ENCODE measurements at places on chromosomes 4 and X. TPM values are rescaled to one million over a fixed set of nuclear protein-coding genes. Genes with fewer than 3 reads are reported as not detected.

Gene SCRG1
- total RNA-seq: 0.12 TPM

Gene AVPR2
- total RNA-seq: 0.20 TPM

Gene STBD1
- 2.9 TPM for total RNA-seq

Gene ESX1
- not detected for total RNA-seq

DNA sequence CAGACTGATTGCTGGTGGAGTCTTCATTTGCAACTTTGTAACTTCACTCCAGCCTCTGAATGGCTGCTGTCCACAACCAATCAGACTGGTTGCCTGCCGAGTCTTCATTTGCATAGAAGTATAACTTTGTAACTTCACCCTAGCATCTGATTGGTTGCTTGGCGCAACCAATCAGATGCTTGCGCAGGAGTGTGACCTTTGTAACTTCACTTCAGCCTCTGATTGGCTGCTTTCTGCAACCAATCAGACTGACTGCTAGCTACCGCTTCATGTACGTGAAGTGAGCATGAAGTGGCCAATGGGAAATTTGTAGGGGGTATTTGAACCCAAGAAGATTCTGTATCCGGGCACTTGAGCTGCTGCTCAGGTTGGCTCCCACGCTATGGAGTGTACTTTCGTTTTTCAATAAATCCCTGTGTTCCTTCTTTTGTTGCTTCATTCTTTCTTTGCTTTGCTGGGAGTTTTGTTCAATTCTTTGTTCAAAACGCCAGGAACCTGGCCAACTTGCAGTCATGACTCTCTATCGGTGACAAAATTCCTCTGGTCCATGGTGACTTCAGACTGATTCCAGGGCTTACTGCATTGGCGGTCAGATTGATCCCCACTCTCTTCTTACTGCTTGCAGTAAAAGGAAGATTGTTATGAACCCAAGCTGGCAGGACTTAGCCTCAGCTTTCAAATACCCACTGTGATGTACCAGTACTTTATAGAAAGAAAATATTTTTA is 46.4 kb upstream of the FGG start:
- ATAC-seq: no peak

GRCh38 chr4:181420950-181421349 is 822.3 kb upstream of the TENM3 start:
- ATAC-seq: no peak

DNA sequence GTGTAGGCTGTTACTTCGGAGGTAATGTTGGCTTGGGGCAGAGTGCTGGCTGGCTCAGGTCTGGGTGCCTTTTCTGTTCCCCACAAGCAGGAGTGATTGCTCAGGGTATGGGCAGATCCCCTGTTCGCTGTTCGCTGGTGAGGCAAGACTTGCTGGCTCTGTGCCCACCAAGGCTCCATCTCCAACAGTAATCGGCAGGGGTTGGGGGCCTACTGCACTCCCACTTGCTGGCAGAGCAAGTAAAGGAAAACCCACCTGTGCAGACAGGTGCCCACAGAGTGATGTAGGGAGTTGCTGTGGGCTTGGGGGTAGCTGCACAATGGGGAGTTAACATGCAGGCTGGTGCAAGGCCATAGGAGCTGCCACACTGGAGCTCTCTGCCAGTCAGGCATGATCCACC is 8.0 kb upstream of the TMSB15C start:
- no peak for ATAC-seq

DNA sequence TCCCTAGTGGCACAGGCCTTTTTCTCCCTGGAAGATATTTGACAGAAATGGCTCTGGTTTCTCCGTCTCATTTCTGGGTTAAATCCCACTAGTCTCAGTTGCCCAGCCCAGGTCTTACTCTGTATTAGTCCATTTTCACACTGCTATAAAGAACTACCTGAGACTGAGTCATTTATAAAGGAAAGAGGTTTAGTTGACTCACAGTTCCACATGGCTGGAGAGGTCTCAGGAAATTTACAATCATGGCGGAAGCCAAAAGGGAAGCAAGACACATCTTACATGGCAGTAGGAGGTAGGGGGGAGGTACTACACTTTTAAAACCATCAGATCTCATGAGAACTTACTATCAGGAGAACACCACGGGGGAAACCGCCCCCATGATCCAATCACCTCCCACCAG is 81.9 kb downstream of the FHDC1 start:
- peak; percentile 43 for ATAC-seq

- ATAC-seq: no peak
Measured at GRCh38 chr4:41446981-41447725, 90.8 kb upstream of the LIMCH1 start.

GRCh38 chr4:144203155-144203554 is 62.6 kb upstream of the GYPA start:
- no peak for ATAC-seq

- ATAC-seq: no peak
Measured at GRCh38 chrX:79412972-79413371, 45.8 kb upstream of the ITM2A start.

DNA sequence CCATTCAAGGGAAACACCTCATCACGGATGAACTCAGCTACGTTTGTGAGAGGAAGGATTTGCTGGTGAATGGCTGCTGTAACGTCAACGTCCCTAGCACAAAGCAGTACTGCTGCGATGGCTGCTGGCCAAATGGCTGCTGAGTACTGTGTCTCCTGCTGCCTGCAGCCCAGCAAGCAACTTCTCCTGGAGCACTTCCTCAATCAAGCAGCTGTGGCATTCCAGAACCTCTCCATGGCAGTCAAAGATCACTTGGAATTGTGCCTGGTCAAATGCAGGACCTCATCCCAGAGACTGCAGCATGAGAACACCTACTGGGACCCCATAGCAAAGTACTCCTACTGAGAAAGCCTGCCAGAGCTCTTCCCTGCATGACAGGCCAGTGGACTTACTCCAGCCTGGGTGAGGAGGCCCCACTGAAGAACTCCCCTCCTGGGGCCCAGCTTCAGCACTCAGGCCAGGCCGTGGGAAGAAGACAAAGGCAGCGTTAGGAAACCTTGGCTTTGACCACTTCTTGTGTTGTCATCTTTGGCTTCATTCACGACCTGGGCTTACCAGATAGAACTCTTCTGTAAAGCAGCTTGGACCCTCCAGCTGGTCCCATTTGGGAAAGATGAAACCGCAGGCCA is 244.3 kb downstream of the RBMX2 start:
- no peak for ATAC-seq

Data from esophagus mucosa (tissue), 1 donor.